ENCODE measurements at places on chromosomes 16 and 17. TPM values are rescaled to one million over a fixed set of nuclear protein-coding genes. Genes with fewer than 3 reads are reported as not detected.

GRCh38 chr17:7403727-7403976 is 245 bp downstream of the TMEM256 start:
- DNase-seq, result no peak

GRCh38 chr16:9007177-9007794 is 43.6 kb upstream of the USP7 start:
- no peak for DNase-seq

DNA sequence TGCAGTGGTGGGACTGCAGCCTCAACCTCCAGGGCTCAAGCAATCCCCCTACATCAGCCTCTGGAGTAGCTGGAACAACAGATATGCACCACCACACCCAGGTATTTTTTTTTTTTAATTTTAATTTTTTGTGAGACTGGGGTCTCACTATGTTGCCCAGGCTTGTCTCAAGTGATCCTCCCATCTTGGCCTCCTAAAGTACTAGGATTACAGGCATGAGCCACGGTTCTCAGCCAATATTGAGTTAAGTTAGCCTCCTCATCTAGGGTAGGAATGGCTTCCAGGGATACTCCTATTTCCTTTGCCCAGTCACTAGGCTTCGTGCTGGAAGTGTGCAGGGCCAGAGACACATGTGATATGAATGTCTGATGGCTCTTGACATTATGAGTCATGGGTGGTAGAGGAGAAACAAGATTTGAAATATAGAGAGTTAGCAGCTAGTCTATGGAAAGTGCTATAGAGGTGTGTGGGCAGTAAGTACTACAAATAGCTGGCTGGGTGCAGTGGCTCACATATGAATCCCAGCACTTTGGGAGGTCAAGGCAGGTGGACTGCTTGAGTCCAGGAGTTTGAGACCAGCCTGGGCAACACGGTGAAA is 8.0 kb upstream of the HES7 start:
- no peak for DNase-seq

- DNase-seq, result no peak
Measured at GRCh38 chr17:68141050-68141449, 105.5 kb downstream of the KPNA2 start.

DNA sequence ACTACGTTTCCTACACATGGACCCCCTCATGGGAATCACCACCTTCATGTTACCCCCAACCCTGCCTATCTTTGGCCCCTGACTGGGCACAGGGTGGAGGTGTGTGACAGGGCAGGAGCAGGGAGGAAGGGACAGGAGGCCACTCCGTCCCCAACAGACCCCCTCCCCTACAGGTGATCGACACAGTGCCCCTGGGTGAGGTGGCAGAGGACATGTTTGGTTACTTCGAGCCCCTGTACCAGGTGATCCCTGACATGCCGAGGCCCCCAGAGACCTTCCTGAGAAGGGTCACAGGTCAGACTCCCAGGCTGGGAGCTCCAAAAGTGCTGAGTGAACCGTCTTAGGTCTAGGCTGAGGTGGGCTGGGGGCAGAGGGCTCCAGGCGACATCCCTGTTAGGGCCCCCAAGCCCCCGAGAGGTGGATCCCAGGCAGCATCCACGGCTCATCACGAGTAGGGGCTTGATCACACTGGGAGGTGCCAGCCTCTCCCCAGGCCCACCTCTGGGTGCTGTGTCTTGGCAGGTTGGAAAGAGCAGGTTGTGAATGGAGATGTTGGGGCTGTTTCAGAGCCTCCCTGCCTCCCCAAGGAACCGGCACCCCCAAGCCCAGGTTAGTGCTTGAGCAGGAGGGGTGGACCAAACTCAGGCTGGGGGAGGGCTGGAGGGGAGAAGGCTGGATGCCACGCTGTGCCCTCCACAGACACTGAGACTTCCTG is 1.5 kb downstream of the ACBD4 start:
- no peak for DNase-seq

- no peak for DNase-seq
Measured at GRCh38 chr16:9408297-9408878, 316.9 kb downstream of the HAPSTR1 start.

GRCh38 chr16:20846551-20846950 is 40.2 kb downstream of the REXO5 start:
- no peak for DNase-seq

- DNase-seq, result no peak
Measured at GRCh38 chr17:61323003-61323908, 76.4 kb upstream of the TBX2 start.

DNA sequence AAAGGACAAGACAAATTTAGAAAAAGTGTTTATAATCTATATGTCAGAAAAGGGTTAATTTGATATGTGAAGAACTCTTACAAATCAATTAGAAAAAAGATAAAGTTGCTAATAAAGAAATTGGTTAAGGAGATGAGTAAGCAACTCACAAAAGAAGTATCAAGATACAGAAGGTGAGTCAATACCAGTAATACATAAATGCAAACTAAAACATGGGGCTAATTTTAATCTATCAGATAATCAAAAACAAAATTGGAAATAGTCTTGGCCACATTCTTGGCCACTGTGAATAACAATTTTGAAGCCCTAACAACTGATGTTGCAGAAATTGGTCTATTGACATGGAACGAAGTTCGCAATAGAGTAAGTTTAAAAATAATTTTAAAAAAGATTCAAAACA is 6.8 kb downstream of the DHRS7C start:
- DNase-seq, result no peak

DNA sequence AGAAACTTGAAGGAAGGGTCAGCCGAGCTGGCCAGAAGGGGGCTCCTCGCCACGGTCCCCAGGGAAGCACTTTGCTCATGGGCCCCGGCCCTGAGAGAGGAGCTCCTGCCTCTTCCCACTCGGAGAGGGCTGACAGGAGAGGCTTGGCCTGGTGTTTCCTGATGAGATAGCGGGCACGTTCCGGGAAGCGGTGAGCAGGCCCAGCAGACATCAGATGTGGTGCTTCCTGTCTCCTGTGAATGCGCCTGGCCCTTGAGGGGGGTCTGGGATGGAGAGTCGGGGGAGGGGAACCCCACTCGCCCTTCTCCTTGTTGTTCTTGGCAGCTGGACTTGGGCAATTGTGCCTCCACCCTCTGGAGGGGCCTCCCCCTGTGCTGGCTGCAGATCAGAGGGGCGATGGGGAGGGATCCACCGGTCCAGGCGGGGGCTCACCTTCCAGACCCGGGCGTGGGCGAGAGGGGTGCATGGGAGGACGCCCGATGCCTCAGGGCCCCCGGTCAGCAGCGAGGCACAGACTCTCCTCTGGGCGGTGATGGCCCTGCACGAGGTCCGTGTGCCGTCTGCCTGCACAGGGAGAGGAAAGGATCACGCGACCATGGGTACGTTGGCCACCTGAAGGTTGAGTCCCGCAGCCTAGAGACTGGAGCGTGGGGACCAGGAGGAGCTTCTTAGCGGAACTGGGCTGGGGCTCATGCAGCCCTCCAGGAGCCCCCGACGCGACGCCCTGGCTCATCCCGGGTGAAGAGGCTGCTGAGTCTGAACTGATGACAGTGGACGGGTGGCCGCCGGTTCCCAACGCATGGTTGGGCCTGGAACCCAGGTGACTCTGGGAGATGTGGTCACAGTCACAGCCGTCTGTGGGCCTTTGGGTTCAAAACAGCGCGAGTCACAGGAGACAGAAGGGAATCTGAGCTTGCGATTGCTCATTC is 25.4 kb downstream of the METRNL start:
- DNase-seq, result no peak

DNA sequence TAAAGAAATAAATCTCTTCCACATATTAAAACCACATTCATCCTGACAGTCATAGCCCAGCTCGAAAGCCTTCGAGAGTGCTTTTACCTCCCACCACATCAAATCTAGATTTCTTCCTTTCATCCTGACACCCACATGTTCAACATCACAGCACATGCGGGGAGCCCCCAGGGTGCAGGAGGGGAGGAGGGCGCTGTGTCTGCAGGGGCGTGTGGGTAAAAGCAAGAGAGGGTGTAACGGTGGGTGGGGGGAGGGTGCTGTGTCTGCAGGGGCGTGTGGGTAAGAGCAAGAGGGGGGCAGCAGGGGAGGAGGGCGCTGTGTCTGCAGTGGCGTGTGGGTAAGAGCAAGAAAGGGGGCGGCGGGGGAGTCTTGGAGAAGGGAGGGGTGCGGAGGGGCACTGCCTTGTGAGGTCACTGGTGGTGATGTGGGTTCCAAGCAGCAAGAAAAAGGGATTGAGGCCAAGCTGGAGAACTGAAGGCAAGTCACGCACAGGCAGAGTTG is 34.7 kb downstream of the ADCY9 start:
- no peak for DNase-seq

GRCh38 chr17:52149626-52150025 is 8.9 kb downstream of the CA10 start:
- no peak for DNase-seq

DNA sequence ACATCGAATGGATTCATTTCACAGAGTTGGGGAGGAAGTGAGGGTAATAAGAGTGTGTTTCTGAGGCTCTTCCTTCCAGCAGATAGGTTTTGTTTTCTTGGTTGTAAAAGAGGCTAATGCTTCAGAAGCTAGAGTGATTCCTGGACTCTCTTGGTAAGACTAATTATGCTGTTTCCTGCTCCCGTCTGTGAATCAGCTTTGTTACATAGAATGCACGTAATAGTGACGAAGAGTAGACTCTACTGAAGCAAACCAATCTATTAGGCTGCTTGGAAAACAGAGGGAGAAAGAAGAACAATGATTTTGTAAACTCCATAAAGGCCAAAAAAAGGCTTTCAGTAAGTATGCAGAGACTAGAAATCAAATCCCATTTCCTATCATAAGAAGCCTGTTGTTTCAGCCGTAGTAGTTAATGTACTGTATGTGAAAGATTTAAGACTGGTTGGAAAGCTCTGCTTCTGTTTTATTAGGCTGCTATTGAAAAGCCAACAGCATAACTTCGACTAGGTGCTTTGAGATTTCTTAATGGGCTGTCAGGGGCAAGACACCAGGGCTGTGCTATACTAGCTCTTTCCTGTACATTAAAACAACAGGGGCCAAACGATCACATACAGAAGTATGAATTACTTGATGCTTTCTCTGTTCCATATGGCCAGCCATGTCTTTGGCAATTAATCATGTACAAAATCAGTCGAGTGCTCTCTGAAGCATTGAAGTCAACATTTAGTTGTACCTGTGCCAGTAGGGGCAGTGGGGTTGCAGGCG is 219.0 kb downstream of the FTO start:
- no peak for DNase-seq

SPAG9 gene
- total RNA-seq, result 233 TPM

CMTM2 gene
- 1.5 TPM for total RNA-seq

ZDHHC1 gene
- 16.3 TPM for total RNA-seq
